AG08395 (cell line): ENCODE measurements at places on chromosomes 6 and 20.
A peak's percentile ranks its signal among the peaks of the same experiment; 100 is the strongest.

DNA sequence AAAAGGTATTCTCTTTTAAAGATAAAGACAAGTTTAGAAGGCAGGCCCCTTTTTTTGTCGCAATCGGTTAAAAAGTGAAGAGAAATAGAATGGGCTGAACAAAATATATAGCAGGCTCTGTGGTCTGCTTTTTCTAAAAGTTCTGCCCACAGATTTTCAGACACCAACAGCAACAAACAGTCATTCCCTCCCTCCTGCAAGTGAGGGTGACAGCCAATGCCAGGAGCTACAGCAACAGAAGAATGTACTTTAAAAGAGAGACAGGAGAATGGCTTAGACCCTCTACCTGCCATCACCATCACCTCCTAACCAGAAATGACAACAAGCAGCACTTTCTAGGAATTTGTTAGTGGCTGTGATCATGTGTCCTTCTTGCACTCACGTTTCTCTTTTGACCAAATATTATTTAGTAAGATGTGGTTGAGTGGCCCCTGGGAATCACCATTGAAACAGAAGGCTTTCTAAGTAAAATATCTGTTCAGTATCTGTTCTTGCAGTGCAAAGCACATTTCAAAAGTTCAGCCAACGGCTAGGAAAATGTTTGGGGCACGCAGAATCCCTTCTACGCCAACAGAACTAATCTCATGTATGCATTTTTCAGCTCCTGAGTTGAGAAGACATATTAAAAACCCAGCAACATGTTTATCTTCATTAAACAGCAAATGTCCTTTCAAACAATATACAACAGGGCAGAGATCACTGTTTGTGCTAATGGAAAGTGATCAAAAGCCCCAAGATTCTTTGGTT is 248.5 kb downstream of the ATXN1 start:
- no peak for DNase-seq

DNA sequence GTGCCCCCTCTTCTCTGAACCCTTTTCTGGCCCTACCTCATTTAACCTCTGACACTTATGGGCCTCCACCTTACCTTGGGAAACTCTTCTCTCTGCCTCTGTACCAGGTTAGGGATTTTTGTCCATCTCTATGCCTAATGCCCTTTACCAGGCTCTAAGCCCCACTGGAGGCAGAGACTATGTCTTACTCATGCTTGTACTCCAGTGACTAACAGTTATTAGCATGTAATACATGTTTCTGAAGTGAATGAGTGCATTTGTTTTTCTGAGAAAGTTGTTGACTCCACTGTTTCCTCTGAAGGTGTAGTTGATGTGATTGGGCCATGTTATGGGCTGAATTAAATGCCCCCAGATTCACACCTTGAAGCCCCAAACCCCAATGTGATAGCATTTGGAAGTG is 234.3 kb downstream of the PACRG start:
- peak; percentile 31 for DNase-seq

DNA sequence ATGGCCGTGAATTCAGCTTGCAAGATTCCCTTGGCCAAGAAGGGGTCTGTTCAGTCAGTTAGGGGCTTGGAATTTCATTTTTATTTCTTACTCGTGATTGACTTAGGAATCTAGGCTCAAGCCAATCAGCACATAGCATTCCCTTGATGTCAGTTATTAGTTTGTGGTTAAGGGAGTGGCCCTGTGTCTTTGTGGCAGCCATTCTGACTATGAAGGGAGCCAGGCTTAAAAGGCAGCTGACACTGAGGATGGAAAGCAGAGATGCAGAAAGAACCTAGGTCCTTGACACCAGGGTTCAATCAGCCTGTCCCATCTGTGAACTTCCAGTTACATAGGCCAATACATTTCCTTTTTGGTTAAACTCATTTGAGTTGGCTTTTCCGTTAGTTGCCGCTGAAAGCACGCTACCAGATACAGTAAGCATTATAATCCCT is 48.1 kb downstream of the MCUR1 start:
- DNase-seq: peak; percentile 83

- peak; percentile 72 for DNase-seq
These were observed 1.9 kb upstream of the AP5S1 start for GRCh38 chr20:3818155-3819151.

DNA sequence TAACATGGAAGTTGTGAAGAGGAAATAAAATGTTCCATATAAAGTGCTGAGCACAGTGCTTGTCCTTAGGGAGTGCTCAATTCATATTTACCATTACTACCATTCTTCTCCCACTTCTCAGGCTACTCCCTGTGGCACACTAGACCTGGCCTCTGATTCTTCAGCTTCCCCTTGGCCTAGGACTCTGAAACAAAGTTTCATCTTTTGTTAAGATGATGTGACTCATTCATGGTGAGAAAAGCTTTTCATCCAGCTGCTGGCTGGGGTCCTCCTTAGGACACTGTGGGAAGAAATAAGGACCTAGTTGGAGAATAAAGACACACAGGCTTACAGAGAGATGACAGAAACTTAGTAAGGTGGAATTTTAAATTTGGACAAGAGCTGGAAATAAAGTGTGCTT is 314.8 kb downstream of the CDC5L start:
- DNase-seq: no peak

DNA sequence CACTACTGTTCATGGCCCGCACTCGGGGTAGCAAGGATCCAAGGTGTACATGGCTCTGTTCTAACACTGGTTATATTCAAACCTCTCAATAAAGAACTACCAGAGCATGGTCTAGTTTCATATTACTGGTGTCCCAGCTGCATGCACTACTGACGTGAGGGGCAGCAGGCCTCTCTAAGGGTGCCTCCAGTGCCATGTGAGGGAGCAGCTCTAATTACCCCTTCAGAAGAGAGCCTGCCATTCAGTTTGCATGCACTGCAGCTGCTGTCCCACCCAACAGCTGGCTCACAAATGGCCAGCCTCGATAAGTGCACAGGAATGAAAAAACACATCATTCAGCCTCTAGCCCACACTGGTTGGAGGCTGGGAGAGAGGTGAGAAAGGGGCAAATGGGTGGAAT is 85.2 kb downstream of the SMLR1 start:
- no peak for DNase-seq

GRCh38 chr6:150684714-150685459 is 85.2 kb downstream of the PLEKHG1 start:
- no peak for DNase-seq

DNA sequence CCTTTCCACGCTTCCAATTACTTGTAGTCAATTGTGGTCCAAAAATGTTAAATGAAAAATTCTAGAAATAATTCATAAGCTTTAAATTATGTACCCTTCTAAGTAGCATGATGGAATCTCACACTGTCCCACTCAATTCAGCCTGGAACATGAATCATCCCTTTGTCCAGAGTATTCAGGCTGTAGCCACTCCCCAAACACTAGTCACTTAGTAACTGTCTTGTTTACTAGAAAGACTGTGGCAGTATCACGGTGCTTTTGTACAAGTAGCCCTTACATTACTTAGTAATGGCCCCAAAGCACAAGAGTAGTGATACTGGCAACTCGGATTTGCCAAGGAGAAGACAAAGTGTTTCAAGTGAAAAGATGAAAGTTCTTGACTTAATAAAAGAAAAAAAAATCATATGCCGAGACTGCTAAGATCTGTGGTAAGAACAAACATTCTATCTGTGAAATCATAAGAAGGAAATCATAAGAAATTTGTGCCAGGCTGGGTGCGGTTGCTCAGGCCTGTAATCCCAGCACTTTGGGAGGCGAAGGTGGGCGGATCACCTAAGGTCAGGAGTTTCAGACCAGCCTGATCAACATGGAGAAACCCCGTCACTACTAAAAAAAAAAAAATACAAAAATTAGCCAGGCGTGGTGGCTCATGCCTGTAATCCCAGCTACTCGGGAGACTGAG is 168.5 kb upstream of the SIM1 start:
- DNase-seq: peak; percentile 63

GRCh38 chr6:129661536-129662405 is 48.2 kb downstream of the ARHGAP18 start:
- no peak for DNase-seq

- no peak for DNase-seq
These were observed 40.8 kb downstream of the SNRNP48 start for GRCh38 chr6:7630792-7631191.

- DNase-seq: no peak
These were observed 38.5 kb downstream of the DST start for GRCh38 chr6:56604186-56604585.

DNA sequence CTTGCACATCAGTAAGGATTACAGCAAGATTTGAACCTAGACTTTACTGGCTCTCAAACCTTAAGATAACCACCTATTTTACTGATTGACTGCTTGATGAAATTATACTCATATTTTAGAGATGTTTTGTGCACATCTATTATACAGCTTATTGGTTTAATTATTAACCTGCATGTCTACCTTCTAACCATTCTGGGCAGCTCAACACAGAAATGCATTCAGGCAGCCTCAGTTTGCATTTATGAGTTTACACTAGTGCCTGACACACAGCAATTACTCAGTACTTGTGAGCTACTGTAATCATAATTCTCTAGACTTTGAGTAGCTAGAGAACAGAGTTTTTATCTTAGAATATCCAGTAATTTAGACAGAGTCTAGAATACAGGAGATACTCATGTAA is 273.9 kb upstream of the THEMIS start:
- DNase-seq: no peak

GRCh38 chr6:36853325-36853724 is 14.1 kb upstream of the CPNE5 start:
- DNase-seq: peak; percentile 78

- peak; percentile 46 for DNase-seq
These were observed 167.9 kb upstream of the TNFAIP3 start for GRCh38 chr6:137699031-137699683.

- no peak for DNase-seq
These were observed 601.7 kb upstream of the ARID1B start for GRCh38 chr6:156175433-156175832.

DNA sequence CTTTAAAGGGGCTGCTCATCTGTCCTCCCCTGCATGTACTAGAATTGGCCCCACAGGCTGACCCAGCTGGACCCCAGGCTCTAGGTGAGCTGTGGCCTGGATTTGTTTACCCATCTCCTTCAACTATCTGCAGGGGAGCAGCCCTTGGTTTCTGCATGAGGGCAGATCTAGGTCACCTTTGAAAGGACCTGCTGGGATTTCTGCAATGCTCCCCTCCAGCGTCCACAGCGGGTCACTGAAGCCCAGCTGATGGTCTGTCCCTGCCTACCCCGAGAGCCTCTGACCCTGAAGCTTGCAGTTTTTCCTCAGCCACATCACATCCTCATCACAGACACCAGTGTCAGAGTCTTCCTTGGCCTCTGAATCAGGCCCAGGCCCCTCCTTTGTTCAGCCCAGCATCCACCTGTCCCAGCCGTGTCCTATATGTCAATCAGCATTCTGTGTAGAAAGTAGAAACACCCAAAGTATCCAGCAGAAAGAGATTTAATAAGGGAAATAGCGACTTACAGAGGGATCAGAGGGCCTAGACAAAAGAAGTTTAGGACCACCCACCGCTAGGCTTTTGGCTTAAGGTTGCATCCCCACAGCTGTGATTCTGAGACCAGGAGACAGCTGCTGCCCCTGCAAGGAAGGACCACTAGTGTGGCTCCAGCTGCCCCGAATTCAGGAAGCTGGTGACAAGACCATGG is 243.1 kb downstream of the LRFN2 start:
- DNase-seq: no peak

GRCh38 chr6:35730745-35731413 is 6.0 kb upstream of the ARMC12 start:
- no peak for DNase-seq

DNA sequence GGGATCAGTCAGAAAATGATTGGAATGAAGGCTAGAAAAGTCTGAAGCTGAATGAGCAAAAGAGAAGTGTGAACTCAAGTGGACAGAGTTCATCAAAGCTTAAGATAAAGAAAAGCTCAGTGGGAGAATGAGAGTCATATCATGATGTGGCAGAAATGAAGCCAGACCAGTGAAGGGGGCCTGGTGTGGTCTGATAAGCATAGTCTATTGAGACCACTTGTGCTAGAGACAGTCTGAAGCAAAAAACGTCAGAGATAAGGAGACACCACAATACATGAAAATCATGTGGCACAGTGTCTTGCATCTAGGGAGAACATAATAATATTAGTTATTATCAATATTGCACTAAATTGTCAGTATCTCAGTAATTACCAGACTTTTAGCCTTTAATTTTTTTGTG is 601.5 kb downstream of the UTRN start:
- no peak for DNase-seq

DNA sequence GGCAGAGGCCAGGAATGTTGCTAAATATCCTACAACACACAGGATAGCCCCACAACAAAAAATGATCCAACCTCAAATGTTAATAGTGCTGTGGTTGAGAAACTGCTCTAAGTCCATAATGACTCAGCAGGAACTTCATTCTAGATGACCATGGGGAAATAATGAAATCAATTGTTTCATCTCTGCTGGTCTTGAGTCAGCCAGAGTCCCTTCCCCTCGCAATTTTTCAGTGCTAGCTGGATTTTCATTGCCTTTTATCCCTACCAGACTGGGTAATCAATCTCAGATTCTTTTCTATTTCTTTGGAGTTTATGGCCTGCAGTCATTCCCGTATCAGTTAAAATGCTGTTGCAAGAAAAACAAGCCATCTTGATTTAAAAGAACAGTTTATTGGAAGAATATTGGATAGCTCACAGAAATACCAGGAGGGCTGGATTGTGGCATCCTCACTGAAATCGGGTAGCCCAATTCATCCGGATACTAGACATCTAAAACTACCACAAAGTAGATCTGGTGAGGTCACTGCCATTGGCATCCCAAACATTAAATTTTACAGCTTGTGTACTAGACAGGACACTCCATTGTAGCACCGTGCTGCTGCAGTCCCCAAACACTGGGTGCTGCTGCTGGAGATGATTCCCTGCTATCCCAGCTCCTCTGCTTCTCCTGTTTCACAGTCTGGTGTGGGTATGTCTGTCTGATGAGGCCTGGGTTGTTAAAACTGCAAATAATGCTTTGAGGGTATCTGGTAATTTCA is 30.3 kb upstream of the POPDC3 start:
- DNase-seq: peak; percentile 70

- no peak for DNase-seq
These were observed 464.9 kb downstream of the TBC1D32 start for GRCh38 chr6:120869397-120869796.

DNA sequence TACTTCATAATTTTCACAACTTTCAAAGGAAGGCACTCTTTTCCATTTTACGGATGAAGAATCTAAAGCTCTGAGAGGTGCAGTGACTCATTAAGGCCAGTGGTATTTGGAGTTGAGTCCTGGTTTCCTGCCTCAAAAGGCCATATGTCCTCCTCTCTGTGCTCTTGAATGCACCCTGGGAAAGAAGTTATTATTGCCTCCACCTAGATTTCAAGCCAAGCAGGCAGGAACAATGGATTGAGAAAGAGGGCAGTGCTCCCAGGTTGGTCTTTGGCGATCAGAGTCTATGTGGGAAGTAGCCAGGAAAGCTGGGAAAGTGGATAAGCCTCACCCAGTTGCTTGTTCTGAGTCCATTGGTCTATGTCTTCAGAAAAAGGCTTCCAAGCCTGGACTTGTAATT is 165.0 kb downstream of the MAFB start:
- no peak for DNase-seq

DNA sequence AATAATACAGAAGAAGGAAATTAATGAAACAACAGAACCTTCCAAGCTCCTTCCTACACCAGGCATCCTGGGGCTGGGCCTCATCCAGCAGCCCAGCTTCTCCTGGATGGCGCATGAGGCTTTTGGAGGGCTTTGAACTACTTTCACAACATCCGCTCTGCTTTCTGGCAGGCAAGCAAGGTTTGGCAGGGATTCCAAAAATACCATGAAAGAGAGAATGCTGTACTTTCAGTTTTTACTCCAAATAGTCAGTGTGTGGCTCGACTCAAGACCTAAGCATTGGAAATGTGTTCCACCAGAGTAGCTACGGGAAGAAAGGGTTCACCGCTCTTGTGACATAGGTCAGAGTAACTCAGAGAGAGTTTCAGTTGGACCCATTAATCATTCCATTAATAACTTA is 125.4 kb downstream of the OPRM1 start:
- peak; percentile 72 for DNase-seq
